ENCODE measurements at places on chromosomes 6 and 20.

- DNase-seq, result no peak
Measured at GRCh38 chr6:46606338-46606737, 46.3 kb downstream of the CYP39A1 start.

GRCh38 chr20:57465943-57466342, 59.0 kb downstream of the CTCFL start:
- no peak for DNase-seq

GRCh38 chr20:59171986-59172385, 8.4 kb downstream of the ZNF831 start:
- DNase-seq, result no peak

DNA sequence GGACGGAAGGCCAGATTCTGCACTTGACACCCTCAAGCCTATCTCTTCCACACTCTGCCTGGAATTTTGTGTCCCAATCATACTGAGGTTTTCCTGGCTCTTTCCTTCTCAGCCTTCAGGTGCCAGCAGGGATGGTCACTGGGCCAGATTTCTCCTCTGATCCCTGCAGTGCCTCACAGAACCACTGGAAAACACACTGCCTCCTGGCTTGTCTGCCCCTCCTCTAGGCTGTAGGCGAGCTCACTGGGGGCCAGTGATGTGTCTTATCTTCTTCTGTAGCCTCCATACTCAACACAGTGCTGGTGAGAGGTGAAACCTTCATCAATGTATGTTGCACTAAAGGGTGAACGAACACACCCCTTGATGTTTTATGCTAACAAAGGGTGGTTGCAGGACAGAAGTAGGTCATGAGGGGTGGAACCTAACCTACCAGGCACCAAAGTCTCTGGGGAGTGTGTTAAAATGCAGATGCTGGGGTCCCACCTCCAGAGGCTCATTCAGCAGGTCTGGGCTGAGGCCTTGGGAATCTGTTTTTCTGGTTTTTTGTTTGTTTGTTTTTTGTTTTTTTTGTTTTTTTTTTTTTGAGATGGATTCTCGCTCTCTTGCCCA, 80.3 kb downstream of the CDH26 start:
- DNase-seq, result no peak

Measured in posterior vena cava (tissue), 2 donors.